ENCODE measurements at places on chromosomes 13 and 19.

- DNase-seq = no peak
These were observed 514 bp downstream of the CEACAM3 start for GRCh38 chr19:41796901-41797300.

- DNase-seq = no peak
These were observed 12.1 kb upstream of the LGALS14 start for GRCh38 chr19:39692166-39692565.

GRCh38 chr13:110801044-110801443 lies 87.5 kb downstream of the ING1 start:
- no peak for DNase-seq

DNA sequence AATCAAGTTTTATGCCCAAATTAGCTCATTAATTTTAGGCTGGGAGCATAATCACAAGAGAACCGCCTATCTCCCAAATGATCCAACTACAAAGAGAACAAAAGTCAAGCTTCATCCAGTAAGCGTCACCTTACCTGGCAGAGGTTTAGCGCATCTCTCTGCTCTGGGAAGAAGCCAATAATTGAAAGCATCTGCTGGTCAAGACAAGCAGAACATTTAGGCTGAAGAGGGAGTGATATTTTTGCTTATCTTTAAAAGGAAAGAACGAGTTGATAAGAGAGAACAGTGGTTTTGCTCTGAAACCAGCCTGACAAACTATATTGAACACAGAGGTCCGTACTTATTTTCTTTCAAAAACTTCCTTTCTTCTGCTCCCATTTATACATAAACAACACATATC lies 242.1 kb downstream of the ENOX1 start:
- DNase-seq = no peak

GRCh38 chr19:49690079-49690655 lies 749 bp upstream of the CPT1C start:
- DNase-seq = no peak

DNA sequence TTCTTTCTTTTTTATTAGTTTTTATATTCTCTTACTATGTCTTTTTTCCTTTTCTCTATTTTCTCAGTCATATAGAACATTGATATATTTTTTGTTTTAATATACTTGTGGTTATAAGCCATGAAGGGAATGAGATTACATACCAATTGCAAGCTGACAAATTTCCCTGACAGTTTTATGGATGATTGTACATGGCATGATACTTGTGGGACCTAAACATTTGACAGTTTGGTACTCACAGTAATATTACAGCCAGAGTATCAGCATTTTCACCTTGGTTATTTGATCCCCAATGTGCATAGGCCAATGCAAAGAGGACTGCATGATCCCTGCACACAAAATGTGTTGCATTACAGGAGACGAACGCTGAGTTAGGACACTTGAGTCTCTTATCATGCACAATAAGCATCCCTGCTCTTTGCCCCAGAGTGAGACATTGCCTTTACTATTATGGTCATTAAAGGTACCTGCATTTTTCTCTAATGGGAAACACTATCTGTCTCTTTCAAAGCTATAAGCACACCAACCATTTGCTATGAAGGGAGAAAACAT lies 713.4 kb upstream of the PCDH20 start:
- no peak for DNase-seq

Measured in NCI-H187 treated with DMSO at 0.1 percent for 48 hours (cell line).